Psoas muscle (tissue), 8 donors: ENCODE measurements at places on chromosomes 6 and 20. TPM values are rescaled to one million over a fixed set of nuclear protein-coding genes. Genes with fewer than 3 reads are reported as not detected.

DNA sequence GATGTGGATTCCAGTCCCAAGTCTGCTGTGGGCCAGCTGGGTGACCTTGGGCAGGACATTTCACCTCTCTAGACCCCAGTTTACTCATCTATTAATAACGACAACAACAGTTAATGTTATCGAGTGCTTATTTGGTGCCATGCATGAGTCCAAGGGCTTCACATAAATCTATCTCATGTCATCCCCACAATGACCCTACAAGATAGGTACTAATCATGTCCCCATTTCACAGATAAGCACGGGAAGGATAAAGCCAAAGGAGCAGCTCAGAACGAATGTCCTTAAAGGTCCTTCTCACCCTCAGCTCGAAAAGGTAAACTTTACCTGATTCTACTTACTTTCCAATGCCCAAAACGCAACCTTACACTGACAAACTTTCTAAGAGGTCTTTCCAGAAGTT lies 35.7 kb downstream of the TRAM2 start:
- no peak for DNase-seq

- no peak for DNase-seq
Observed at GRCh38 chr6:106974336-106974998, at the start of gene CD24. CD24 (minus strand) TSS chr6:106974729; CDS start chr6:106974646, 83 bp downstream.

DNA sequence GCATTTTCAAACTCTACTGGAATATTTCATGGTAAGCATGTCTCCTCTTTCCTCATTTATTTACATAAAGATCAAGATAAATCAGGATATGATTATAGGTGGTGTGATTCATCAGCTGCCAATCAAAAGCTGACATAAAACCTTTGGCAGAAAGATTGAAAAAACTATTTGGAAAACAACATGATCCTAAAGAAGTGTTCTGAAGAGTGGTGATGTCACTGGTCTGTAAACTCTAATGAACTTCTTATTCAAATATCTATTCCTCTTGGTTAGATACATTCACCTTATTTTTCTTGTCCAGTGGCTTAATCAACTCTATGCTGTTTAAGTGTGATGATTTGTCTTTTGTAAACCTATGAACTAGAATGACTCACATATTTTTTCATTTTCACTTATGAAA lies 535.5 kb upstream of the CITED2 start:
- DNase-seq = no peak

- no peak for DNase-seq
Observed at GRCh38 chr6:162014069-162014811, 713.3 kb downstream of the PRKN start.

- no peak for DNase-seq
Observed at GRCh38 chr6:33950891-33951889, 147.4 kb upstream of the MLN start.

GRCh38 chr6:15518878-15519277 lies 143.9 kb downstream of the DTNBP1 start:
- DNase-seq = no peak

DNA sequence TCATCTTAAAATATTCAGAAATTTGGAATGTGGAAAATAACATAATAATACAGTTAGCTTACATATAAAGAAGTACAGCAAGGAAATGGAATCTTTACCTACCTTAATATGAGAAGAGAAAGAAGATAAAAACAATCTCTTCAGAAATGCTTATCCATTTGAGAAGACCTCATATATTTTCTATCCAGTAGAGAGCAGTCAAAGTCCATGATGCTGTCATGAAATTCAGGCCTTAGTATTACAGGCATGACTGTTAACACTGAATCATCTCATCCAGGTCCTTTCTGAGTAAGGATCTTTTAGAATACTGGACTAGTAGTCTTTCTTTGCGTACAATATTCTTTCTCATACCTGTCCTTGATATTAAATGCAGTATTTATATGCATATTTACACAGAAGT lies 713.4 kb downstream of the CD109 start:
- no peak for DNase-seq

DNA sequence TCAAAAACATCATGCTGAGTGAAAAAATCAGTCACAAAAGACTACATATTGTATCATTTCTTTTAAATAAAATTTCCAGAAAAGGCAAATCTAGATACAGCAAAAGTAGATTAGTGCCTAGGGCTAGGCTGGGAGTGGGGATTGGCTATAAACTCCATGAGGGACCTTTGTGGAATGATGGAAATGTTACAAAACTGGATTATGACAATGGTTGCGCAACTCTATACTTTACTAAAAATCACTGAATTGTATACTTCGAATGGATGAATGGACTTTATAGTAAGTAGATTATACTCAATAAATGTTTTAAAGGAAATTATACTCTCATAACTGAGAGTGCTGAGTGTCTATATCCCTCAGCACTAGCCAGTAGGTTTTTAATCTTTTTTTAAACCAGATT lies 4.3 kb downstream of the HMGN3 start:
- no peak for DNase-seq

The RIN2 gene
- polyA plus RNA-seq = 5.5 TPM

The TNXB gene
- polyA plus RNA-seq = 7.0 TPM

- no peak for DNase-seq
Observed at GRCh38 chr6:158910484-158911440, 89.2 kb downstream of the RSPH3 start.

The CCM2L gene
- polyA plus RNA-seq = 4.9 TPM

DNA sequence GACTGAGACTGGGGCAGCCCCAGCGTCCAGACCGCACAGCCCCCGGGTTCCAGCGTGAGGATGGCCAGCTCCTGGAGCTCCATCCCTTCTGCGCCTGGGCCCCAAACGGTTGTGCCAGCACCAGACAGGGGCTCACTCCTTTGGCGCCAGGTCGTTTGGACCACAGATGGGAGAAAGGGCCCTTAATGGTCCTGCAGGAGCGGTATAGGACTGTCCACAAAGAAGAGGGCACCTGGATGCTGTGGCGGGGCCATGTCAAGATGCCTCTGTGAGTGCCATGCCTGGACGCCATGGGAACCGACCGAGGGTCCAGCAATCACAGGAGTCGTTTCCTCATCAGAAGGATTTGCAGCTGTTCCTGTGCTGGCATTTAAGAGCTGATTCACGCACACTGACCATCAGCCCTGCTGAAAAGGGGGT lies 82.7 kb downstream of the DLL1 start:
- no peak for DNase-seq

DNA sequence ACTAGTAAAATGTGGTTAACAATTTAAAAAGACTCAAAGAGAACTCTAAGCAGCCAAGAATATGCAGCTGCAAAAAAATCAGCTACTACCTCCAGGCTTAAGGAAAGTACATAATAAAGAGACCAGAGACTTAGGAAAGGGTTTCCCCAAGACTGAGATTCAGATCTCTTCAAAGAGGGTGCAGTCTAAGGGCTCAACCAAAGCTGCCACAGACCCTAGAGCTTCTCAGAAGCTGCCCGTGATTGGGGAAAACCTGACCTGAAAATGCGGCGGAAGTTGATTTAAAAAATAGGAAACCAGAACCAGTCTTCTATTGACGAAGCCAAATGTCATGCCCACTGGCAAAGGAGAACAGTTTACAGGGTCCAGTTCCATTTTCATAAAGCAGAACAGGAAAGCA lies 516.8 kb upstream of the MARCKS start:
- DNase-seq = no peak

The PRR18 gene
- 0.08 TPM for polyA plus RNA-seq

The BPIFA1 gene
- polyA plus RNA-seq = not detected

DNA sequence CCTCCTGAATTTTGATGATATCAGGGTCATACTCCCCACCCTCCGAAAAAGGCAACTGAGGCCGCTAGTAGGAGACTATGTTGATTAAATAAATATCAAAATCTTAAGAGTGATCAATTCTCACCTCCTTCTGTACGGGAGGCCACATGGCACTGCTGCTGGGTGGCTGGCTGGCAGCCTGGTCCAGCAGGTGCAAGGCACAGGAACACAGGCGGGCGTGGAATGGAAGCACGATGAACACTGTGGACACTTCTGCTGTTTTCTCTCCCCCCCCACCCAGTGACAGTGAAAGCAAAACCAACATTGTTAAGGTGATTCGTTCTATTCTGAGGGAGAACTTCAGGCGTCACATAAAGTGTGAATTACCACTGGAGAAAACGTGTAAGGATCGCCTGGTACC lies 9.7 kb upstream of the CLDN20 start:
- DNase-seq = no peak

DNA sequence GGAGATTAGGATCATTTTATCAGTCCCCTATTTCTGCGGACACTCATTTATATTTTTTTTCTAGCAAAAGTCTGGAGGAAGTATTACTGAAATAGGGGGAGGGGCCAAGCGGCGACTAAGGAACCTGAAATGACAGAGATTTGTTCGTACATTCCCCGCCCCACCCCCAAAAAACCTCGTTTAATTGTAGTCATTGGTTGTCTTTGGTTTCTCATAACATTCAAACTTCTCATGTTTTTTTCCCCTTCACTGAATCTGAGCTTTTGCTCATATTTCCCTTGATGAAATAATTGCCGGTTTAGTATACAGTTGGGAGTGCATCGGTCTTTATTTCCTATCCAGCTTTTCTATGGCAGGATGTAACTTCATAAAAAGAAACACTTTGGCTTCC lies 768 bp upstream of the FYN start:
- DNase-seq = no peak

- DNase-seq = peak; percentile 33
Observed at GRCh38 chr6:53410508-53411258, 61.9 kb upstream of the ELOVL5 start.

GRCh38 chr6:73388433-73388799 lies 6.2 kb upstream of the DDX43 start:
- DNase-seq = no peak

DNA sequence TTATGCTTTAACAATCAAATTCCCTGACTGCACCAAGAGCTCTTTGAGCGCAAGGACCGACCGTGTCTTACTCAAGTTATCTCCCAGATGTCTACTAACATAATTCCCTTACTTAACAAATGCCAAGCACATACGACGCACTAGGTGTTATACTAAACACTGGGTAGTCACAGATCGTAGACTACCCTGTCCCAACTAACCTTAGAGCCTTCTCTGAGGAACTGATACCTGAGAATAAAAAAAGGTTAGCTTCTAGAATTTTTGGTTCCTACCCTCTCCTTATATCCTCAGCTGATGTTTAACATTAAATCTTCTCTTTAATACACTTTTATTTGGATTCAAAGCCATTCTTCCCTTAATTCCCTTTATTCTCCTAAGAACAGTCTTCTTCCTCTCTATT lies 38.5 kb downstream of the EPB41L2 start:
- no peak for DNase-seq

DNA sequence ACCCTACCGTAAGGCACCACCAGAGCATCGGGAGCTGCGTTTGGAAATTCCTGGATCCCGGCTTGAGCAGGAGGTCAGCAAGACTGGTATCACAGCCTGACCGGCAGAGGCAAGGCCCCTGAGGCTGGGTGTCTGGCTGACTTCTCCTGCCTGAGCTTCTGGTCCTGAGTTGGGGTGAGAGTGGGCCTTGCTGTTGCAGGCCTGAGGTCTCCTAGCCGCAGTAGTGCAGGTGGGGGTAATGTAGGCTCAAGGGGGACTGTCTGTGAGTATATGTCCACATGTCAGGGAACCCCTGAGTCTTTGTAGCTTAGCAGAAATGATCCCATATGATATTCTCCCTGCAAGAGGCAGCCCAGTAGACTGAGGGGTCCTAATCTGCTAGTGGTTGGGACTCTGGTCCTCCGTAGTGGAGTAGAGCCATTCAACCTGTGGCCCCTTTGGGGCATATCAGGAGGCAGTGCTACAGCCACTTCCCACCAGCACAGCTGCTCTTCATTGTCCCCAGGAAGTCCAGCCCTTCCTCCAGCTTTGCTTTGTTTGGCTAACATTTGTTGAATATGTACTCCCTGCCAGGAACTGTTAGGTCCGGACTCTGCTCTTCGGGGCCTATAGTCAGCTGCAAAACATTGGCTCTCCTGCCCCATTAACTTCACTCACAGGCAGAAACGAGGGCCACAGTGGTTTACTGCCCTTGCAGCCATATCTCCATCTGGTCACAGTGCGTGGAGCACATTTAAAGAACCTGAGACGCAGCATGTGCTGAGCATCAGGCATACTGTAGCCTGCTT lies 10.9 kb downstream of the LRRC73 start:
- DNase-seq = no peak

DNA sequence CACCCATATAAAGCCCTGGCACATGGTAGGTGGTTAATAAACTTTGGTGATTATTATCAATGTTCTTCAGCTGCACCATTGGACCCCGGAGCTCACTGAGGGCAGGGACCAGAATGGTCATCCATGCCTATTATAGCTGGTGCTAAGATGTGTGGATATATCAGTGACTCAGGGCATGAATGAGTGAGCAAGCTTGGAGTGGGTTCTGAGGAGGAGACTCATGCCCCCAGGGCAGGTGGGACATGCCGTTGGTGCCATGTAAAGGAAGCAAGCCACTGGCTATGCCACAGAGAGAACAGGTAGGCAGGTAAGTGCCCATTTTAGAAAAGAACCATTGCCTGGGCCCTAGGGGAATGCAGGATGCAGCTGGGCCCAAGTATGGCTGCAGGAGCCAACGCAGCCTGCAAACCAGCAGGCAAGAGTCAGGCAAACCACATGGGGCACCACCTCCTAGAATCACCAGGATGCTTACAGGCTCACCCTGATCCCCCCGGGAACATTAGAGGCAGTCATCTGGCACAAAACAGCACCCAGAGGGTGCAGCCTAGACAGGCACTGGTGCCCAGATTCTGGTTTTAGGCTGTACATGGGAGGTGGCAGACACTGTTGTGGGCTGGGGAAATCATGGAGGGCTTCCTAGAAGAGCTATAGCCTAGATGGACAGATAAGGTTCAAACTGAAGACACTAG lies 23.5 kb downstream of the PLAGL2 start:
- DNase-seq = peak; percentile 9

The GLP1R gene
- polyA plus RNA-seq = not detected

DNA sequence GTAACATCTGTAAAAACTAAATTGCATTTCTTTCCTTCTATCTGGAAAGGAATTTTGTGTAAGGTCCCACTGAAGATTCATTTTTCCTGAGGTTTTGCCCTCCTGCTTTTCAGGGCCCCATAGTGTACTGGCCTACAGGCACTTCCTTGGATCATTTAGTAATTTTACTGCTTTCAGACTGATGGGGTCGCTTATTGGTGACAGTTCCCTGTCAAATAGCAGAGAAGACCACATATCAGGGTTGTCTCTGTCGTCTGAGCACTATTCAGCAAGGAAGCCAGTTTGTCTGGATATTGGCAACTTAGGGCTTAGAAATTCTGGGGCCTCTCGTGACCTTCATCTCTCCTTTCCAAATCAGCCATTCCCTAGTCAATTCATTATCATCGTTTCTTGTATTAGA lies 3.5 kb downstream of the GRM1 start:
- DNase-seq = no peak
